Sciatic nerve (tissue), 2 donors: ENCODE measurements at places on chromosomes 1 and 21. TPM values are rescaled to one million over a fixed set of nuclear protein-coding genes. Genes with fewer than 3 reads are reported as not detected.

Gene MYBPH
- total RNA-seq: not detected

Gene SLC5A3
- 67.7 TPM for total RNA-seq

Gene NHLH1
- not detected for total RNA-seq

Gene CFHR5
- total RNA-seq: not detected

Gene NBPF4
- 0.18 TPM for total RNA-seq

Gene SLFNL1
- total RNA-seq: 0.62 TPM

Gene ATP6V1G3
- total RNA-seq: not detected

Gene GUCA2B
- total RNA-seq: not detected

Gene ZBTB37
- total RNA-seq: 26.5 TPM

Gene CYP4B1
- 20.9 TPM for total RNA-seq

Gene PPM1J
- 1.8 TPM for total RNA-seq
